Activated CD4-positive, alpha-beta memory T cell treated with anti-CD3 and anti-CD28 coated beads for 36 hours (primary cell): ENCODE measurements at places on chromosomes 1 and 21. TPM values are rescaled to one million over a fixed set of nuclear protein-coding genes. Genes with fewer than 3 reads are reported as not detected.
A peak's percentile ranks its signal among the peaks of the same experiment; 100 is the strongest.

Gene UBE2U
- total RNA-seq = not detected

Gene HES5
- 0.17 TPM for total RNA-seq

Gene LINGO4
- 0.39 TPM for total RNA-seq

Gene HSPB7
- total RNA-seq = not detected

Gene KCNJ9
- total RNA-seq = not detected

Gene C8B
- total RNA-seq = not detected

Gene INPP5B
- total RNA-seq = 24.3 TPM

Gene CD101
- total RNA-seq = 0.14 TPM

Gene SV2A
- 9.8 TPM for total RNA-seq

Gene SPATA45
- not detected for total RNA-seq

Gene OR2L13
- total RNA-seq = not detected

GRCh38 chr21:15560383-15561056, 169.3 kb upstream of the USP25 start:
- no peaks in the 10 kb centered on the region for H3K36me3 ChIP-seq
- H3K27me3 ChIP-seq = peaks cover 7% of the 10 kb centered on the region
- H3K4me3 ChIP-seq = no peak overlapping the region
- no peak overlapping the region for H3K27ac ChIP-seq
- H3K4me1 ChIP-seq = peaks cover 10% of the 10 kb centered on the region
- DNase-seq = peak; percentile 11

DNA sequence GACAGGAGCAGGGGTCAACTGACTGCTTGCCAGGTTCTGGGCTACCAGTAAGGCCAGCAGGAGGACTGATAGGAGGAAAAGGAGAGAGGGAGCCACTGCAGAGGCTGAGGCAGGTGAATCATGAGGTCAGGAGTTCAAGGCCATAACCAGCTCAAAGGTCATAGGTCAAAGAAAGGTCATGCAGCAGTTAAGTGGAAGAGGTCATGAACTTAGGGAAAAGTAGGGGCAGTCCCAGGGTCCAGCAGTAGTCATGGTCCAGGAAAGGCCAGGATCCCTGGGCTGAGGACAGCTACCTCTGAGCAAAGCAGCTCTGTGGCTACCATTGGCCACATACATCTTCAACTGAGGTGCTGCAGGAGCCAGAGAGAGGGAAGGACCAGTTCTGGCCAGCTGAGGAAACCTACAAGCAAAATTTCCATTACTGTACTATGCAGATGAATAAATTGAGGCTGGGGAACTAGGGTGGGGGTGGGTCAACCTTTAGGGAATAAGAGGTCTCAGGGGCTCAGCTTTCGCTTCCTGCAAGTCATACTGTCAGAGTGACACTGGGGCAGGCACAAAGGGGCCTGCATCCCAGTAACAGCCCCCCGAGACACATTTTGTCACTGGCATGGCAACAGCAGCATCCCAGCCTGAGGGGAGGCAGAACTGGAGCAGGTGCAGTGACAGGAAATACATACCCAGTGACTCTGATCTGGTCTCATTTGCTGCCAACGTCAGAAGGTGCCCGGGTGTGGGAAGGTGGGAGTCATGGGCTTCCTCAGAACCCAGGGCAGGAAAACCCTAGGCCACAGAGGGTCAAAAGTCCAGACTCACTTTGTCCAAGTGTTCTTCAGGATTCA, 5.2 kb upstream of the INPP5B start:
- no peaks in the 10 kb centered on the region for H3K27me3 ChIP-seq
- no peak overlapping the region for H3K4me3 ChIP-seq
- DNase-seq = no peak
- H3K36me3 ChIP-seq = peaks cover 3% of the 10 kb centered on the region
- no peak overlapping the region for H3K27ac ChIP-seq

GRCh38 chr1:167095368-167095767, 1.5 kb downstream of the STYXL2 start:
- no peaks in the 10 kb centered on the region for H3K36me3 ChIP-seq
- no peak overlapping the region for H3K4me3 ChIP-seq
- DNase-seq = no peak

- no peaks in the 10 kb centered on the region for H3K27me3 ChIP-seq
- no peak overlapping the region for H3K4me3 ChIP-seq
- H3K27ac ChIP-seq = no peak overlapping the region
- no peaks in the 10 kb centered on the region for H3K36me3 ChIP-seq
These were observed 55.9 kb downstream of the TOR3A start for GRCh38 chr1:179137617-179138255.

DNA sequence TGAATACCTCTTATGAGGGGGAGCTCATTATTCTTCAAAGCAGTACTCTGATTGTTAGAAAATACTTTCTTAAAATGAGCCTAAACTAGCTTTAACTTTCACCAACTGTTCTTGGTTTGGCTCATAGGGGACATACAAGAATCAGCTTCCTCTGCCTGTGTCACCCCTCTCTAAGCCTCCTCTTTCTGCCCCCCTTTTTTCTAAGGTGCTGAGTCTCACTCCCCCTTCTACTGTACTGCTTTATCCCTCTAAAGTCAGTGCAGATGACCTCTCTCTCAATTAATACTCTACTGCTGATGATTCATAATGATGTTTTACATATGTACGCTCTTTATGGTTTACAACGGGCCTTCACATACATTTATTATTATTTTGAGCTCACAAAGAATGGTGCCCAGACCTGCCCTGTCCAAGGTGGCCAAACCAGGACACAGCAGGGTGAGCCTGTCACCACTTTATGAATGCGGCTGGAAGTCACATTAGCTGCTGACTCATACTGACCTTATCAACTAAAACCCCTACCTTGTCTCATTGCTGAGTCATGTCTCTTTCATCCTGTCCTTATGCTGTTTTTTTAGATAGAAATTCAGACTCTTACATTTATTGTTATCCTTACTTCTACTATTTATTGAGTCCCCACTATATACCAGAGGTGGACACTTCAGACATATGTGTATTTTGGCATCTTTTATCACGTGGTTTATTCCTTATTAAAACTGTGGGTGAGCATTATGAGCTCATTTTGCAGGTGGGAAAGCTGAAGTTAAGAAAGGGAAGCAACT, 126.9 kb downstream of the RNF220 start:
- DNase-seq = peak; percentile 28
- no peak overlapping the region for H3K4me3 ChIP-seq
- no peaks in the 10 kb centered on the region for H3K36me3 ChIP-seq
- H3K4me1 ChIP-seq = peaks cover 8% of the 10 kb centered on the region
- H3K27me3 ChIP-seq = peaks cover 10% of the 10 kb centered on the region

DNA sequence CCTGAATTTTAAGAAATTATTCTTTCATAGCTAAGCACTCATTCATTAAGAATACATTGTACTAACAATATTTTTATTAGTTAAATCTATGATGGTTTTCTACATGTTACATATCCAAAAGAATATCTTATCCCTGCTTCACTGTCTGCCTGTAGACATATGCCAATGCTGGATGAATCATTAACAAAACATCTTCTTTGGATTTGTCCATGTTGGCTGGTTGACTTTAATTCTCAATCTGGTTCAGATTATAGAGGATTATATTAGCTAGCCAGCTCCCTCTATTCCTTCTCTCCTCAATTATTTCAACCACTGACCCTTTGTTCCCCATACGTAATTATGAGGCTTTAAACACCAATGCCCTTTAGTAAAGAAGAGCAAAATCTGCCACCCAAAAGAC, 138.9 kb upstream of the DMRTA2 start:
- H3K27ac ChIP-seq = no peak overlapping the region
- no peaks in the 10 kb centered on the region for H3K4me1 ChIP-seq
- H3K27me3 ChIP-seq = no peaks in the 10 kb centered on the region
- no peak overlapping the region for H3K4me3 ChIP-seq
- DNase-seq = no peak
- peaks cover 39% of the 10 kb centered on the region for H3K36me3 ChIP-seq

- no peaks in the 10 kb centered on the region for H3K36me3 ChIP-seq
- H3K4me3 ChIP-seq = no peak overlapping the region
- H3K27ac ChIP-seq = no peak overlapping the region
- H3K27me3 ChIP-seq = no peaks in the 10 kb centered on the region
- DNase-seq = no peak
These were observed 236.4 kb downstream of the SPATA17 start for GRCh38 chr1:217867446-217867995.

DNA sequence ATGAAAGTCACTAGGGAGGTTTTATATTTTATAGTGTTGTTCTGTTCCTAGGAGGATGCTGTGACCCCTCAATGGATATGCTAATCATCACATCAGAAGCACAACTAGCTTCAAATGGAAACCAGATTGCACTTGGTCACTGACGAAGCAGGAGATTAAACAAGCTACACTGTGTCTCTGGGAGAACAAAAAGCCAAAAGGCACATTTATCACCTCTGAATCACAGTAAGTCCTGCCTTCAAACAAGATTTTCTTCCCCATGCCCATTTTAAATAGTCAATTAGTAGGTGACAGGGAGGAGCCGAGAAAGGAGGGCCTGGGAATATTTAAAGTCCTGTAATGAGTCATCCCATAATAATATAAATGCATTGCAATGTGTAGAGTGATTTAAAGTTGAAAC, 38.1 kb downstream of the RGS2 start:
- H3K4me1 ChIP-seq = no peaks in the 10 kb centered on the region
- H3K4me3 ChIP-seq = no peak overlapping the region
- DNase-seq = no peak
- no peak overlapping the region for H3K27ac ChIP-seq

DNA sequence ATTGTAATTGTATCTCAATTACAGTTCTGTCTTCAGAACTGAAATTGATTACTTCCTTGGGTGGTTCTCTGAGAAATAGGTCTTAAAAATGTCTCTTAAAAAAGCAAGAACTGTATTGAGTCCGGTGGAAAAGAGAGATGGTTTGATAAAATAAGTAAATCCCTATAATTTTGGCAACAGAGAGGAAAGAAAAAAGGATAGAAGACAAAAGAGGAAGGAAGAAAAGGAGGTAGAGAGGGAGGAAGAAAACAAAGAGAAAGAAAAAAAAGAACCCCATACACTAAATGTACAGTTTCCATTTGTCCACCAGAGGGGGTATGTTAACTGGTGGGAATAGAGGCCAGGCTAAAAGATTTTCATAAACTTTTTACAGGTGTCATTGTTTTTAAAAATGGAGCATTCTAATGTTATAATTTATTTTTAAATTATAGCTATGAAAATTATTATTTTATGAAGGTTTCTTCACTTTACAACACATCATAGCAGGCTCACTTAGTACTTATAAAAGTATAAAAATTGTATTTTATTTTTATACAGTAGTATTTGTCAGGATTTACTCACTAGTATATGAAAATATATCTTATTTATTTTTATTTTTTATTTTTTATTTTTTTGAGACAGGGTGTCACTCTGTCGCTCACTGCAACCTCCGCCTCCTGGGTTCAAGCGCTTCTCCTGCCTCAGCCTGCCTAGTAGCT, 2.1 kb upstream of the UBE2T start:
- no peaks in the 10 kb centered on the region for H3K27me3 ChIP-seq
- no peak for DNase-seq

DNA sequence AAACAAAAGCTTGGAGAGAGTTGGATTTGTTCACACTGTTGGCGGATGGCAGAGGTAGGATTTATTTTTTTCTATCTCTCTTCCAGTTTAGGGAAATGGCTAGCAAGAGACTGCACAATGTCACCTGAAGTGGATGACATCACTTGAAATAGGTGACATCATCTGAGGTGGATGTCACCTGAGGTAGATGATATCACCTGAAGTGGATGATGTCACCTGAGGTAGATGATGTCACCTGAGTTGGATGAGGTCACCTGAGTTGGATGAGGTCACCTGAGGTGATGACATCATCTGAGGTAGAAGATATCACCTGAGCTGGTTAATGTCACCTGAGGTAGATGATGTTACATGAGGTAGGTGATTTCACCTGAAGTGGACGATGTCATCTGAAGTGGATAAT, 413.4 kb downstream of the DSCAM start:
- H3K4me3 ChIP-seq = no peak overlapping the region
- no peak for DNase-seq
- H3K4me1 ChIP-seq = no peaks in the 10 kb centered on the region
- H3K36me3 ChIP-seq = no peaks in the 10 kb centered on the region
- no peak overlapping the region for H3K27ac ChIP-seq
- H3K27me3 ChIP-seq = no peaks in the 10 kb centered on the region

DNA sequence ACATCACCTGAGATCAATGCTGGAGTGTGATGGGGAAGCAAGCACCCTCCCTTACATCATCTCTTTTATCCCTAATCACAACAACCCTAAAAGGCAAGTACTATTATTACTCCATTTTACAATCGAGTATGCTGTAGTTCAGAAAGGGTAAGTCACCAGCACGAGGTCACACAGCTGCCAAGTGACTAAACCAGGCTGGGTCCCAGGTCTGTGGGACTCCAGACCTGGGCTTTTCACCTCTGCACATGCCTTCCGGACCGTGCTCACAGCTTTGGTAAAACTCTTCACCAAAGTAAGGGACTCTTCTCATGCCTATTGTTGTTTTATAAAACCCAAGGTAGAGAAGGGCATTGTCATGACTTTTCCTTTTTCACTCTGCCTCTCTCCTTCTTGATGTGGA, 130.9 kb downstream of the DMRTB1 start:
- DNase-seq = no peak
- H3K27ac ChIP-seq = no peak overlapping the region
- peaks cover 4% of the 10 kb centered on the region for H3K4me1 ChIP-seq

DNA sequence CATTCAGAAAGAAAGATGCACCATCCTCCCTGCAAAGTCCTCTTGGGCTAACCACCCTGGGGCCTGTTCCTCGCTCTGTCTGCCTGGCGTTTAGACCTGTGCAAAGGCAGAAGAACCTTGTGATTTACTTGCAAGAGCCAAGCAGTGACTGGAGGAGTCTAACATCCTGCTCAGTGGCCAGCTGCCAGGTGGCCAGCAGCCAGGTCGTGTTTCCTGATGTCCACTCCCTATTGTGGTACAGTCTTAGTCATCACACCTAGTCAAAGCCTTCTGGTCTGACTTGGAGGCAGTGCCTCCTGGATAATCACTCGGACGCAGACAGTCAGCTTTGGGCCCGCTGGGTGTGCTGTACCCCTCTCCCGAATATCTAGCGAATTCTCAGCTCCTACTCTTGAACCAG, 118.1 kb downstream of the PGBD5 start:
- no peaks in the 10 kb centered on the region for H3K36me3 ChIP-seq
- peaks cover 27% of the 10 kb centered on the region for H3K4me1 ChIP-seq
- peaks cover 6% of the 10 kb centered on the region for H3K27me3 ChIP-seq
- no peak for DNase-seq
- H3K4me3 ChIP-seq = no peak overlapping the region

DNA sequence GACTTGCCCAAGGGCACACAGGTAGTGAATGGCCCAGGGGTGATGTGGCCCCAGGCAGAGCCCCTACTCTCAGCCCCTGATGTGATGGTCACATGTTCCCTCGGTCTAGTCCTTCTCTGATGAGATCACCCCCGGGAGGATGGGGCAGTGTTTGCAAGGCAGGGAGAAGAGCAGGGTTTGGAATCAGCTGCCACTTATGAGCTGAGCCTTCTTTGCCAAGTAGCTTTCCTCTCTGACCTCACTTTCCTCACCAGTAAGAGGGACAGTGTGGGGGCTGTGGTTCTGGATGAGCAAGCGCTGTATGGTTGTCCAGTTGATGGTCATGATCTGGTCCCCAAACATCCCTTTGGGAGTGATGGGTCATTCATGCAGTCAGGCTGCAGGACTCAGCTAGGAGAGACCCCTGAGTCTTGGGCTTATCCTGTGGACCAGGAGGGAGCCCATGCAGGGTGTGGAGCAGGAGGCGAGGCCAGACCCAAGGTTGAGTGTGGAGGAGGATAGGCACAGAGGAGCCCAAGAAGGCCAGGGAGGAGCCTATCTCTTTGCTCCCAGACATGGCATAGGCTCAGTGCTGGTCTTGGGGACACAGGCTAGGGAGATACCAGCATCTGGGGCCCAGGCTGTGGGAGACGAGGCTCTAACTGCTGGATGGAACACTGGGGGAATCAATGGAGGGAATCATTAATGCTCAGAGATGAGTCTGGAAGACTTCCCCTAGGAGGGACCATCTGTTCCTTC, 15.9 kb upstream of the PEAR1 start:
- DNase-seq = no peak
- peaks cover 20% of the 10 kb centered on the region for H3K27me3 ChIP-seq
- no peaks in the 10 kb centered on the region for H3K4me1 ChIP-seq
- no peaks in the 10 kb centered on the region for H3K36me3 ChIP-seq
